ENCODE measurements at places on chromosomes 7 and 10.

- DNase-seq: no peak
These were observed 24.0 kb downstream of the VOPP1 start for GRCh38 chr7:55548295-55548731.

DNA sequence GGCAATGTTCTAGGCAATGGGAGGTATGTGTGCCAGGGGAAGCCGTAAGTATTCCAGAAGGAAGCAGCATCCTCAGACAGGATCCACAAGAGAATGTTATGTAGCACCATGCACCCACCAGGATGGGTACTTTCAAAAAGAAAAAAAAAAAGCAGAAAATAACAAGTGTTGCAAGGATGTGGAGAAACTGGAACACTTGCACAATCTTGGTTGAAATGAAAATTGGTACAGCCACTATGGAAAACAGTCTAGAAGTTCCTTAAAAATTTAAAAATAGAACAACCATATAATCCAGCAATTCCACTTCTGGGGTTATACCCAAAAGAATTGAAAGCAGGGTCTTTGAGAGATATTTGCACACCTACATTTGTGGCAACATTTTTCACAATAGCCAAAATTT is 20.2 kb downstream of the C10orf71 start:
- no peak for DNase-seq

DNA sequence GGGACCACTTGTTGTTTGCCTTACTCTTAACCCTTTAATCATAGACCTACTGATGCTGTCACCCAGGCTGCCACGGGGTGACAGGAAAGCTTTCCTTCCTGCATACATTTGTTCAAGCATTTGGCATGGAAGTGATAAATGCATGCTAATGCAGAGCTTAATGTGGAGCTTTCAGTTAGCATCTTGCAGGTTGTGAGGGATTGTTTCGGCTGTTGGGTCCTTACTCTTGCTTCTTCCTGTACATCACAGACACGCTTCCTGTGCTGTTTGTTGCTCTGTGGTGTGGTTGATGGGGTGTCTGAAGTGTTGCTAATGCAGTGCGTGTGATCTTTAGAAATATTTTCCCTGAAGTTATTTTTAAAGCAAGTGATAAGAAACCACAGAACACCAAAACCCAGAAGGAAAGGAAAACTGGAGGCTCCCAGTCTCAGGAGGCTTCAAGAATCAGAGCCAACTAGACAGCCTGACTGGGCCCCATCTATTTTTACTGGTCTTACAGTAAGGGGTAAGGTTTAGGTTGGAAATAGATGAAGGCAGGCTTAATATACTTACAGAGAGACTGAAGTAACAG is 143.1 kb downstream of the CHN2 start:
- no peak for DNase-seq

DNA sequence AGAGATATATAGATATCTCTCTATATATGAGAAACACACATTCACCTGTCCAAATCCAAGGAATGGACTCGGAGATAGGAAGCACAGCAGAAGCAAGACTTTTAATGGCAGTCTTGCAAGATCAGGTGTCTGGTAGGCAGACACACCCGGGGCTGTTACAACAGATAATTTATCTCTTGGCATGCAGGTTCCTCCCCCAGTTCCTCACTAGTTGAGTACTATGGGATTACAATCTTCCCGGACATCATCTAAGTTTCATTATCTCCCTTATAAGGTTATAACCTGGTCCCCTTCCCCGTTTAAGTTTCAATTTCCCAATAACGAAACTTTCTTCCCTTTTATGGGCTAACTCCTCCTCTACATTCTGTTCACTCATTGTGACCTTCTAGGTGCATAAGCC is 399.3 kb downstream of the PPP1R3A start:
- no peak for DNase-seq

GRCh38 chr7:75738604-75738974 is at the start of gene HIP1:
Gene HIP1, minus strand, starts transcription at chr7:75738941. Its CDS starts 21 bp downstream, at chr7:75738920.
- DNase-seq: no peak

- DNase-seq: no peak
These were observed 54.6 kb downstream of the VSTM2A start for GRCh38 chr7:54596747-54597146.

- no peak for DNase-seq
These were observed 3.1 kb upstream of the ADAP1 start for GRCh38 chr7:957418-958220.

- peak; percentile 60 for DNase-seq
These were observed 613 bp downstream of the AP5Z1 start for GRCh38 chr7:4775848-4776623.

DNA sequence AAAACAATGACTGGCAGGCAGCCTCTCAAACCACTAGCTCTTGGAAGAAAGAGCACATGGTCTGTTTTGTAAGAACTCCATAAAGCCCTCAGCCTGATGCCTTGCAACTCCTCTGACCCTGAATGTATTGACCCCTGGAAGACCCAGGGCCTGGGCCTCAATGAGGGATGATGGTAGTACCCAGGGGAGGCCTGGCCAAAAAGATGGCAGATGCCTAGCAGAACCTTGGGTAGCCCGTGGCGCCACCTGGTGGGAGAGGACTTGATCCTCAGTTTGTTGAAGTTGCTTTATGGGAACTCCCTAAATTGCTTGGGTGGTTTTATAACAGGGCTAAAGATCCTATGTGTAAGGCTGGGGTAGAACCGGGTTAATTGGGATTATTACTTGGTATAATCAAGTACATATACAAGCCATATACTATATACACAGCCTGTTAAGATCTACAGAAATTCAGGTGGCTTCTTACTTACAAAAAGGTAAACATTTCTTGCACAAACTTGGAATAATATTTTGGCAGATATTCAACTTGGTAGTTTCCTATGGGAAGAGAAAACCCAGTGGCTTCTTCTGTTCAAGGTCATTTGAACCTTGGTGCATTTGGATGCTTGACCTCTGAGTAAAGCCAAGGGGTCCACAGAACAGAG is 95.8 kb upstream of the CACUL1 start:
- DNase-seq: peak; percentile 62

- no peak for DNase-seq
These were observed 42.2 kb downstream of the BMPR1A start for GRCh38 chr10:86798611-86799010.

DNA sequence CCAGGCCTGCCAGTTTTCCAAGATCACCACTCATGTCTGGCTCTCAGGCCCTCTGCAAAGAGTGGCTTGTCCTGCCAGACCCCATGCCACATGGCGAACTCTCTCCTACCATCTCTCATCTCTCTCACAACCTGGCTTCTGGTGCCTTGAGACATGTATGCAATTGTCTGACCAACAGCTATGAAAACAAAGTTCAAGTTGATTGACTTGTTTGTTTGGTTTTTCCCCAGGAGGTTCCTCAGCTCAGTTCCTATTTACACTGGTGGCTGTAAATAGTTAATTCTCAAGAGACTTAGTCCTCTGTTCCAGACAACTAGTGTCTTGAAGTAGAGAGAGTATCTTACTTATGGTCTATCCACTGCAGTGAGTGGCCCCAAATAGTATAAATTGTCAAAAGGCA is 131.8 kb downstream of the SNX10 start:
- no peak for DNase-seq

DNA sequence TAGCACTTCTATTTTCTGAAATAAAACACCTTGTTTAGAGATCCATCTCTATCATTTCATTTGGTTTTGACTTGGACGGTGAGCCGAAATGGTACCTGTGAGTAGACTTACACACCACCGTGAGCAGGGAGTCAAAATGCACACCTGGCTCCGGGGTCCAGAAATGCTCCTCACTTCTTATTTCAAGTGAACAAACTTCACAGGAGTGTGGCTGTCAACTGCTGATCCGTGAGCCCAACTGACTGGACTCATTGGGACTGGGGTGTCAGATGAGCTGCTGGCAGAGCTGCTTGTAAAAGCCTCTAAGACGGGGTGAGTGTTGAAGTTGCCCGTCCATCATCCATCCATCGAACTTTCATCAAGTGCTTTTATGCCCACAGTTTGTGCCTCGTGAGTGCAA is 435.5 kb downstream of the GLRX3 start:
- no peak for DNase-seq

GRCh38 chr7:136664537-136664936 is 203.9 kb upstream of the CHRM2 start:
- no peak for DNase-seq

GRCh38 chr10:3749600-3749999 is 35.4 kb downstream of the KLF6 start:
- no peak for DNase-seq

DNA sequence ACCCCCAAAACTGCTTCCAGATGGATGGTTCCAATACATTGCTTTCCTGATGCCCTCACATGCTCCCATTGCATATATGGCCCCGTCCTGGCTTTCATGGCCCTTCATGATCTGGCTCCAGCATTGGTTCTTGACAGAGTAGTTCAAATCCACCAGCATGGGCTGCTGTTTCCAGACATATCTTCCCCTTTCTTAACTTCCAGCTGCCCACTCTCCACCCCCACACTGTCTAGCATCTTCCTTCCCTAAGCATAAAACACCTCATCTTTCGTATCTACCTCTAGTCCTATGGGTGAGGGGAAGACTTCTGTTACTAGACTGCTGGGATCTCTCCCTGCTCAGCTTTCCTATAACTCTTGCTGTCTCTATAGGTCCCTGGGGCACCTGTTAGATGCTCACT is 13.2 kb upstream of the GOLGA7B start:
- DNase-seq: no peak

DNA sequence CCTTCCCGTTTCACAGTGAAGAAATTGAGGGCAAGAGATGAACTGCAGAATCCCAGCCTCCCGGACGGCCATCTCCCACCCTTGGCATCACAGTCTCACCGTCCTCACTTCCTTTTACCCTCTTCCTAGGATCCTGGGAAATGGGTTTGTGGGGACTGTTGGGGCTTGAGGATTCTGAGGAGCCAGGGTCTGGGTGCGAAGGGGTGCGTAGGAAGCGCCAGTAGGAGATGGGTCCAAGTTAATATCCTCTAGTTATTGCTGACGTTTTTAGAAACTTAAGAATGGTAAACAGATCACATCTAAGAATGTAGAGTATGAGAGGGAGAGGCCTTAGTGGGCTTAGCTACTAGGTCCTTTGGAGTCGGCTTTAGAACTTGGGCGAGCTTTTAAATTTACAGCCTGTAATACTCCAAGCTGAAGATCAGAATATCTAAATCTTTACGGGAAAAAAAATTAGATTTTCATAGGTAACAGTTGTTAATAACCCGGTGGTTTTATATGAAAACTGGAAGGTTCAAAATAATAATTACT is 696 bp downstream of the MALSU1 start:
- no peak for DNase-seq

GRCh38 chr10:19518632-19519031 is 297.6 kb upstream of the PLXDC2 start:
- peak; percentile 8 for DNase-seq

- DNase-seq: peak; percentile 19
These were observed 3.4 kb downstream of the RUFY2 start for GRCh38 chr10:68403701-68404100.

- DNase-seq: peak; percentile 14
These were observed 20.9 kb upstream of the CYP26C1 start for GRCh38 chr10:93039721-93040120.

DNA sequence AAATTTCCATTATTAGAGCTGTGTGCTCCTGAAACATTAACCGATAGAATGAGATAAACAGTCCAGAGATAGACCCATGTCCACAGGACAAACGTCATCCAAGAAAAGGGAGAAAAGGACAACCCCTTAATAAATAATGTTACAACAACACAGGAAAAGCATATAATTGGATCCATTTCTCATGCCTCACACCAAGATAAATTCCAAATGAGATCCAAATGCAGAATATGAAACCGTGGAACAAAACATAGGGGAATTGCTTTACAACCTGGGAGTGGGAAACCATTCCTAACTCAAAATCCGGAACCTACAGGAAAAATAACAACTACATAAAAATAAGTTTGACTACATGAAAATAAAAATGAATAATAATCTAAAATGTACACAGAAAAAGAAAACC is 22.4 kb upstream of the NEBL start:
- DNase-seq: no peak

DNA sequence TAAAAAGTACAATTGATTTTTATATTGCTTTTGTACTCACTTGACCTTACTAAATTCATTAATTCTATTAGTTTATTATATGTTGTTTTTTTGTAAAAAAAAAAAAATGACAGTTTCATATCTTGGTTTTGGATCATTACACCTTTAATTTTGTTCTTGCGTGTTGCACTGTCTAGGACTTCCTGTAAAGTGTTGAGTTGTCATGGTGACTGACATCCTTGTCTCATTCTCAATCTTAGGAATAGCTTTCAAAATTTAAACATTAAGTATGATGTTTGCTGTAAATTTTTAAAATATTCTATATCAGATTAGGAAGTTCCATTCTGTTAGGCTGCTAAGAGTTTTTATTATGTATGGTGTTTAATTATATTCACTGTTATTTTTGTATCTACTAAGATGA is 139.1 kb downstream of the ARHGAP12 start:
- no peak for DNase-seq

DNA sequence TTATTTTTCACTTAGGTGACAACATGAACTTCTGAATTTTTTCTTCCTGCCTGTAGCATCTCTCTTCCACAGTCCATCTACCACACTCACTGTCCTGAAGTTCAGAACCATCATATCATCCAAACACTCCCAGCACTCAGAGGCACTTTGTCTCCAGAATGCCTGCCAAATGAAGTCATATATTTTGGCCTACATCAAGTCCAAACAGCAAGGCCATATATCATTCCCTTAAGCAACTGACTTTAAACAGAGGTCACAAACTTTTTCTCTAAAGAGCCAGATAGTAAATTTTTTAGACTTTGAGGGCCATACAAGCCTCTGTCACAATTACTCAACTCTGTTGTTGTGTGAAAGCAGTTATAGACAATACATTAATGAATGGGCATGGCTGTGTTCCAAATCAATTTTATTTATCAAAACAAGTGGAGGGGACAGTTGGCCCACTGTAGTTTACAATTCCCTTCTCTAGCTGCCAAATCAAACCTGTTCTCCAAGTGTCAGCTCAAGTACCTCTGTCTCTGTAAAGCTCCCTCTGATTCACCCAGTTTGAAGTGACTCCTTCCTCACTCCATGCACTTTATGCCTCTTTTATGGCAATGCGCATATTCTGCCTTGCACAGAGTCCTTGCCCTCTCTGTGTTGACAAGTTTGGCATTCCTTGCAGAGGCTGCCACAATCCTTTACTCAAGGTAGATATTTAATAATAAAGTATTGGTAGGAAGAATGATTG is 305.7 kb downstream of the FZD1 start:
- DNase-seq: no peak

DNA sequence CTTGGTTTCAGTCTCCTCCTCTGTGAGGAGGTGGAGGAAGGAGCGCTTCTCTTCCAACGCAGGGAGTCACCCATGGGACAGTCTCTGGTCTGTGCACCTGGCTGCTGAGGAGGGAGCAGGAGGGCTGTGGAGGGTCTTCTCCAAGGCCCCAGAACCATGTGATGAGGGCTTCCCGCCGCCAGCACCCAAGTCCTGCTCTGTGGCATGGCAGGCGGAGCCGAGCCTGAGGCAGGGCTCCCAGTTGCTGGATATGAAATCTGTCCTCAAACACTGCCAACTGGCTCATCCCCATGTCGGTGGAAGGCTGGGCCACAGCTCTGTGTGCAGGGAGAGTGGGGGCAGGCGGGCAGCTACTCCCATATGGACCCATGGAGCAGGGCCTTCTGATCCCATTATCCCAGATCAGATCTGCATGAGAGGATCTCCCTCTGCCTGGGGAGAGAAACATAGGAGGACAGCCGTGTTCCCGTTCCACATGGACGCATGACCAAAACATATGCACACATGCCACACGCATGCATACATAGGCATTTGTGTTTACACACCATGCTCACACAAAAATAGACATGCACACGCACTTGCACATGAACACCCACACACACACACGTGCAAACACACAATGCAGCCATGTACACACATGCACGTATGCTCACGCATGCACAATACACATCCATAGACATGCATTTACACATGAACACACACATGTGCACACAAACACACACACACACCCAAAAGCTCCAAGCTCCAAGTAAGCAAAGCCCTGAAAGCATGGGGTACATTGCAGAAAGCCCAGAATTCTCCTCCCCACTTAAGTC is 38.8 kb upstream of the EN2 start:
- DNase-seq: no peak

Data from RKO (cell line).